Umbilical cord (tissue), 2 donors: ENCODE measurements at places on chromosomes 2 and 18. TPM values are rescaled to one million over a fixed set of nuclear protein-coding genes. Genes with fewer than 3 reads are reported as not detected.

Gene MYO5B
- total RNA-seq = 7.0 TPM

- no peak for DNase-seq
Observed at GRCh38 chr2:199784512-199784911, 66.5 kb downstream of the FTCDNL1 start.

DNA sequence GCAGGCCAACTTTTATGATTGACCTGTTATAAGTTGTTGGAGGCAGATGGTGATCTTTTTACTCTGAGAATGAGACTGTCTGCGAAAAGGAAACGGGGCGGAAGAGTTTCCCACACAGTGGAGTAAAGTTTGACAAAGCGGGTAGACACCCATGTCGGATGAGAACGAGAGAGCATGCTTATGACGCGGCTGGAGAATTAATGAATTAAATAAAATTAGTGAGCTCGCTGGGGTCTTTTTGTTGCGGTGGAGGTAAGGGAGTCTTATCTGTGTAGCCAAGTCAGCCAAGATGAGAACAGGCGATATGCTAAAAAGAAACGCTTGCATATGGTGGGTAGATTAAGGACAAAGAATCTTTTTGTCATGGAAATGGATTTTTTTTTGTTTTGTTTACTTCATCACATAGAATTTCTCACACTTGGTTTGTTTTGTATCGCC is 1.8 kb downstream of the SALL3 start:
- DNase-seq = no peak

Gene PFN4
- total RNA-seq = not detected

DNA sequence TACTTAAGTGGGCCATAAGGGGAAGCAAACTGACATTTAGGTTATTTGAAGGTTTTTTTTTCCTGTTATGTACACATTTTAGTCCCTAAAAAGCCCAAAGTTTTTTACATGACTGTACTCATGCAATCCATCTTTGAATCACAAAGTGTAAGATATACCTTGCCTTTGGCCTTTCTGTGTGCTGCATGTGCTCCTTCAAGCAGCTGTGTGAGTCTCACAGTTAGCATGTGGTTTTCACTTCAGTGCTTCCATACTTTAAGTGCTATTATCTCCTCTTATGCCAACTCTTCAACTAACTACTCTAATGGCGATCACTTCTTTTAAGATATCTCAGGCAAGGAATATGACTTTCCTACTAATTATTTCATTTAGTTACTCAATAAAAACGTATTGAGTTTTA is 597.1 kb upstream of the ACVR2A start:
- no peak for DNase-seq

Gene MTLN
- total RNA-seq = 50.1 TPM

- DNase-seq = no peak
Observed at GRCh38 chr2:207704671-207705070, 6.8 kb upstream of the CCNYL1 start.

DNA sequence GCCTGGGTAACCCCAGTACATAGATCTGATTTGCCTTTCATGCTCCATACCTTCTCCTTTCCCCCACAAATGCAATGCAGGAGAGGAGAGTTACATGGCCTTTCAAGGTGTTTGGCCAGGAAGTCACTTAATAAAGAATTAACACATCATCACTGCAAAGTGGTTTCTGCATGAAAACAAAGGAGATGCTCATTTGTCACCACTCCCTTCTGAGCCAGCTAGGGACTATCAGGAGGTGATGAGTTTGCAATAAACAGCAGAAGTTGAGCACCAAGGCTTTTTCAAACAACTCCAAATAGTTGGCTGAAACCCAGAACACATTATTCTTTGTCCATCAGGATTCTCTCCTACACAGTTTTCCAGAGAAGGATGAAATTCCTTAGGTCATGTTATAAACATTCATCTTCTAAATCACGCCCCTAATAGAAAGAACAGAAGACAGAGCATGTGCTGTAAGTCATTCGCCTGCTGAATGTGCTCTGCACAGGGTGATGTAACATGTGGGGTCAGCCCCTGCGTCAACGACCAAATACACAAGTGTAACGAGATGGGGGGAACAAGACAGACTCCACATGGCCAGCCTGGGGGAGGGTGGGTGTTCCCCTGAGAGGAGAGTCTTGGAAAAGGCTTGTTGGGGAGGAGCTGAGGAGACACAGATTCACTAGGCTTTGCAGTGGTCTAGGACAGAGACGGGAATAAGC is 87.3 kb upstream of the RMDN2 start:
- peak; percentile 83 for DNase-seq

- no peak for DNase-seq
Observed at GRCh38 chr2:104889960-104890684, 36.2 kb downstream of the POU3F3 start.

DNA sequence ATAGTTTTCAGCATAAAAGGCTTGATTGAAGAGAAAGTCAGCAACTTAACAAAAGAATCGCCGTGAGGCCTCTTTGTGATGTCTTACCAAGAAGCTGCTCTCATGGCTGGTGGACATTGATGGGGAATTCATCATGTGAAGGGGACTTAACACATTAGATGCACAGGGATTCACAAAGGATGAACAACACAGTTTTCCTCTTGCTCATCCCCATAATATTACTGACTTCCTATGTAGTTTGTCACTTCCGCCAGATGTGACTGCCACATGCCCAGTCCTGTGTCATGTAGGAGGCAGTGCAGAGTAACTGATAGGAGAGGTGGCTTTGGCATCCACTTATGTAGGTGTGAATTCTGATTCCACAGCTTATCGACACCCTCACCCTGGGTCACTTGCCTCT is 232.6 kb upstream of the LYPD1 start:
- no peak for DNase-seq

DNA sequence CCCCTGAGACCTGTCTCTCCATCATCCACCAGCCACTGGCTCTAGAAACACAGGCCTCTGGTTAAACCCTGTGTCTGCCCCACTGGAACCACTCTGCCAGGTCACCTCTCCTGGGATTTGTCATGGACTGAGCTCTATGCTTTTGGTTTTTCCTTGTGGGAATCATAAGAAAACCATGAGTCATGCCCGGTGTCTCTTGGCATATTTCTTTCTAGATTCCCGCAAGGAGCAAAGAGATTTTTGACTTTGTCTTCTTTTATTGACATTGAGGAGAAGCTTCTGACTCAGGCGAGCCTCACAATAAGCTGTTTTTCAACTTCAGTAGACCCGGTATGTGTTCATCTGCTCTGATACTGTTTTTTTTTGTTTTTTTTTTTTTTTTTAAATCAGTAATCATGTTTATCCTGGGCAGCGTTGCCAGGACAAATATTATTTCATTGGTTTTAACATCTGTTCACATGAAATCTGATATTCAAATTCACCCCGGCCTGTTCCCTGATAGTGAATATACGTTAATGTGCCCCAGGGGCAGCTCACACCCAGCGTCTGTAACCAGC is 207.1 kb downstream of the ACKR3 start:
- DNase-seq = peak; percentile 68

Gene NPPC
- total RNA-seq = not detected

DNA sequence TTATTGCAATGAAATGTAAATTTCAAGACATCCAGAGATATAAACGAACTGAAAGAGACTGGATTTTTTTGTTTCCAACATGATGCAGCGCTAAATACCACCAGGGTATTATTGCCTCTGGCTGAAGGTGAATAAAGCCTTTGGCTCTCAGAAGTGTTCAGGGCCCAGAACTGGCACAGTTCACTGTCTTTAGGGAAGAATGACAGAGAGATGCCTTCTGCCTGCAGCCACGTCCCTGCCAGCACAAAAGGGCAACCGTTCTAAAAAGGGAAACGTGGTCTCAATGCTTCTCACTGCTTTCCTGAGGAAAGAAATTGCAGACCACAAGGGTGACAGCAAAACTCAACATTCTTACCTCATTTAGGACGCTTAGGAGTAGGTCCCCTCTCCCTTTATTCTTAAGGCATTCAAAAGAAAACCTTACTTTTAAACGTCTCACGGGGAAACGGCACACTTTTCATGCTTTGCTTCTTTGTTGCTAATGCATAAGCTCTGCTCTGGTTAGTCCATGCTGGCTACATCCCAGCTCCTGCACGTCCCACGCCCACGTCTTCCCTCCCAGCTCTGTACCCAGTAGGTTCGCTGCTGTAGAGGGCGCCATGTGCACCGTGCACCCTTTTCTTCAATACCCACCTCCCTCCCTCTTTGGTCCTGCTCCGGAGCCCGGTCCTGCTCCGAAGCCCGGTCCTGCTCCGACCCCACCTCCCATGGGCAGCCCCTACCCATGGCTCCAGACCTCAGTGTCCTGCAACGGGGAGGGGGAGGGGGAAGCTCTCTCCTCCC is 171.0 kb downstream of the HRH4 start:
- peak; percentile 21 for DNase-seq

- DNase-seq = no peak
Observed at GRCh38 chr2:33011941-33012340, 65.2 kb downstream of the LTBP1 start.

Gene BMP10
- 0.48 TPM for total RNA-seq

- no peak for DNase-seq
Observed at GRCh38 chr18:78818495-78818894, 161.1 kb upstream of the SALL3 start.

Gene INHA
- not detected for total RNA-seq

GRCh38 chr18:31774477-31774785 is 13.8 kb upstream of the SLC25A52 start:
- no peak for DNase-seq

GRCh38 chr2:25651782-25652455 is 21.5 kb downstream of the DTNB start:
- no peak for DNase-seq

DNA sequence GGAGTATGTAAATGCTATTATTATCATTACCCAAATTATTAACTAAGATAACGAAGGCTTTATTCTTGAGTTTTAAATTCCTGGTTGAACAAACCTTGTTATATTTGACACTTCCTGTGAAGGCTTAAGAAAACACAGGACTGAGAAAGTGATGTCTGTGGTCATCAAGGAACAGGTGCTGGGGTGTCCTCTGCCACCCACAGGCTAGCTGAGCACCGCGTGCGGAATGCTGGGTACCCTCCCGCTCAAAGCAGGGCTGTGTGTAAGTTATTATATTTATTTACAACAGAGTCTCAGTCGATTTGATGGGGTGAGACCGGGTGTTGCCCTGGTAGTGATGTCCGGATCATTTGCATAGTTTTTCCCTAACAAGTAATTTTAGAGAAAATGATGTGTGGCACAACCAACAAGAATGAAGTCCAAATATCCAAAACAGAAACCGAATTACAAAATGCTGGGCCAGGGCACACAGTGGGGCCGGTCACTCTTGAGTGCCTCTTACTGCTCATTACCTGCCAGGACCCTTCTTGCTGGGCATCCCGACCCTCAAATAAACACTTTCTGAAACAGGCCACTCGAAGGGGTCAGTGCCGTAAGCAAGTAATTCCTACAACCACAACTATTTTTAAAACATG is 49.2 kb downstream of the TMEM18 start:
- DNase-seq = no peak

Gene SERPINB12
- 0.96 TPM for total RNA-seq

DNA sequence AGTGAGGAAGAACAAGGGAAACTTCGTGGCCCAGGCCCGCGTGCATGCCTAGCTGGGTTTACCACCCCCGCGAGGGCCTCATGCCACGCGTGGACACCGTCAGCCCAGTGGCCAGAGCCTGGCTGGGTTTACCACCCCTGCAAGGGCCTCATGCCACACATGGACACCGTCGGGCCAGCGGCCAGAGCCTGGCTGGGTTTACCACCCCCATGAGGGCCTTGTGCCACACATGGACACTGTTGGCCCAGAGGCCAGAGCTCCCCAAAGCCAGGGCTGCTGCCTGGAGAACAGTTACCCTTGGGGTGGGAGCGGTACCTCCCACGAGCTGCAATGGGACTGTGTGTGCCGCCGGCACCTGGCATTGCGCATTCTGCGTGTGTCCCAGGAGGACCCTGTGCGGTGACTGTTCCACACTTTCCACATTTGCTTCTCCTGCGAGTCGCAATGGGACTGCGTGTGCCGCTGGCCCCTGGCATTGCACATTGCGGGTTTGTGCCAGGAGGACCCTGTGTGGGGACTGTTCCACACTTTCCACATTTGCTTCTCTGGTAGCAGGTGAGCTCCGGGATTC is 105.6 kb upstream of the CTDP1 start:
- DNase-seq = no peak

DNA sequence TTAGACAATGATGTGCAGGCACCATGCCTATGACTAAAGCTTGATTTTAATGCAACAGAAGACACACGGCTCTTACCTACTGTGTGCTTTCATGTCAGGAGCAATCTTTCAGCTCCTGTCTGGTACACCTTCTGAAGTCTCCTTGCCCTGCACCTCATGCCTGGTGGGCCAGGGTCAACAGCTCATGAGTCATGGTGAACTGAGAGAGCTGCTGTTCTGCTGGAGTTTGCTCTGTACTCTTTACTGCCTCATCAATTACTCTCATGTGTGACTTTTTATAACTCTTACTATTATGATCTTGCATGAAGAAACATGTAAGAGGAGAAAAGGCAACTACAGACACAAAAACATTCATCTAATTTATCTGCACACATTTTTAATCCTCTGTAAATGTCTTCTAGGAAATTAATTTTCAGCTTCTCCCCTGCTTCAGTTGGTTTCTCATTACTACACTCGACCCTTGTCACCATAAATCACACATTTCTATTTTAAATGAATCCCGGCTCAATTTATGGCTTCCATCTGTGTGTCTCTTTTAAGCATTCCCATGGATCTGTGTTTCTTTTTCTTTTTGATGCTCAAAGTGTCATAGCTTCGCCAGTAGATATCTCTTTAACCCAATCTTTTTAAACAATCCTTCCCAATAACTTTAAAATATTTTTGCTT is 9.7 kb downstream of the SERPINB7 start:
- DNase-seq = peak; percentile 35

DNA sequence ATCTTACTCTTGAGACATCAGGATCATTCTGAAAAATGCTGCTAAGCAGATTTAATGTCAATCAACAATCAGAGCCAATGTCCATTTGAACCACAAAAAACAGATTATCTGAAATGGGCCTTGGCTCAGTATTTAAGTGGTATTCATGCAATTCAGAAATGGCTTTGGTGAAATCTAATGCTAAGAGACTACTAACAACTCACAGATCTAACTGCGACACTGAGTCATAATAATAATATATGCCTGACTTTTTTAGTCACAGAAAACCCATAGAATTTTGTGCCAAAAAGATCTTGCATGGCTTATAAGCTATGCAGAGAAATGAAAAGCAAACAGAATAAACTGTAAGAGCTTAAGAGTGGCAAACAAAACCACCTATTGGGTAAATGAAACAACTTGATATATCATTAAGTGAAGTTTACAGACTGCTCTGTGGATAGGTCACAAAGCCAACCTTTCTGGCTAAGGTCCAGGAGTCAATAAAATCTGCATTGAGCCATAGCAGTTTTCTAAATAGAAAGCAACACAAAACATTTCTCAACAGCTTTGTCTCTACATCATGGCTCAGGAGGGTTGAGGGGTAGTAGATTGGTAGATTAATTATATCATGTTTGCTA is 234.3 kb downstream of the LRATD1 start:
- peak; percentile 15 for DNase-seq
